ENCODE measurements at places on chromosomes 3 and 15.

DNA sequence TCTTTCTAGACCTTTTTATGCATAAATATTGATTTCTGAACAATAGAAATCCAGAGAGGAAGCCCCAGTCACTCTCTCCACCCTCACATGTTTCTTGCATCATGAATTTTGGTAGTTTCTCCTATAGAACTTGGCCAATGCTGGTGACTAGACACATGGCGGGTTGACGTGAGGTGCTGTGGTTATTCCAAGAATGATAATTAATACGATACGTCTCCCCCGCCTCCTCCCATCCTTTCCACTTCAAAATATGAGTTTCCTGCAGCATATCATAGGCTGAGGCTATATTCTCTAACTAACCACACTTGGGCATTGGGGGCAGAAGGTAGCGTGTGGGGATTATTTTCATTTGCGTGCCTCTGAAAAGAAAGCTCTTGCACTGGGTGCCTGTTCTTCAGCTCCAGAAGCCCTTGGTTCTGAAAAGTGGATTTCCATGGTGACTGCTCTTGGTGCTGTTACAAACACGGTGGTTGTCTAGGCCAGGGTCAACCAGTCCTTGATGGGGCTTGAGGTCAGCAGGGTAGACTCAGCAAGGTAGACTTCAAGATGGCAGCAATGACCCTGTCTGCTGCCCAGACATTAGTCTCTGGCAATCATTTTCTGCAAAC, 5.3 kb downstream of the TNFSF10 start:
- DNase-seq = no peak

DNA sequence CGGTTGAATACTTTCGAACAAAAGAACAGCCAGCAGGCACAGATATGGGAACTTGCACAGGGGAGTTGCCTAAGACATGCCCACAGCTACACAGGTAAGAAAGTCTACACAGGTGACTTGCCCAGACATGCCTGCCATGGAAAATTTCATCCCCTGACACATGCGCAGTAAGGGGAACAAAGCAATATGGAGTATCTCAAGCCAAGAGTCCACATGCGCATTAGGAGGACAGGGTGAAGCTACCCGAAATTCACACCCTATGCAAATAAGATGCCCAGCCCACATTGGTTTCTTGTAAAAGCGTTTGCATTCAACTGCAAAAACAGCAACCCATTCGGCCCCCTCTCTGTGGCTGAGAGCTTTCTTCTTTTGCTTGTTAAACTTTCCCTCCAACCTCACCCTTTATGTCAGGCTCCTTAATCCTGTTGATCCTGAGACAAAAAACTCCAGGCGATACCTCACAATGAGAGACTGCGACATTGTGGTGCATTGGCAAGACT, 49.3 kb upstream of the TRPM1 start:
- DNase-seq = peak; percentile 85

GRCh38 chr3:164526250-164526649, 552.0 kb downstream of the SI start:
- no peak for DNase-seq

DNA sequence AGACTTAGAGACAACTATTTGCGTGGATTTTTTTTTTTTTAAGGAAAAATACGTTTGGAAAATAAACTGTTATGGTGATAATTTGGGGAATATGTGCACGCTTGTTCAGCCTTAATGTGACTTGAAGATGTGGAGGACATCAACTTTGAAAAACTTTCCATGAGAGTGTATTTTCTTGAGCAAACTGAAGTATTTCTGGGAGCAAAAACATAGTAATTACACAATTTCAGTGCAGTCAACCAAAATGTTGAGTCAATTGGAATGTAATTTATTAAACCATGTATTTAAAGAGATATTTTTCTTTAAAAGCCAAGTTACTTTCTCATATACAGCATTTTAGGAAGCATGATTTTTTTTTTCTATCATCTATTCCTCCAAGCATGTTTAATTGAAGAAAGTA, 80.3 kb upstream of the FLNB start:
- DNase-seq = no peak

GRCh38 chr3:196975349-196975748, 6.7 kb upstream of the PIGZ start:
- no peak for DNase-seq

DNA sequence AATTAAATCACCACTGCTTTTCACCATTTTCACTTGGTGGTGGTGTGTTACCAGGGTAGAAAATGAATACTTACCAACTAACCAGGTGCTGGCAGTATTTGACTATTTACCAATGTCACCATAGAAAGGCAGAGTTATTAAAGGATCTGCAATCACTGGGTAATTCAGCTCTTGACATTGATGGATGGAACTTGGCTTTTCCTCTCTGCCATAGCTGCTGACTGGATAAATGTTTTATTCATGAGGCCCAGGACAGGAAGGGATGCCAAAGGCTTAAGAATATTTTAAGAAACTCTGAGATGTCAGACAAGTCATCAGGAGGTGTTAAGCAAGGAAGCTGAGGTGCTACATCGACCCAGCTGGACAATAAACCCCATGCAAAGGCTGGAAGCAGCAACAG, 495.5 kb upstream of the CFAP20DC start:
- DNase-seq = no peak

GRCh38 chr3:143972155-143972504, 507 bp downstream of the DIPK2A start:
- no peak for DNase-seq

DNA sequence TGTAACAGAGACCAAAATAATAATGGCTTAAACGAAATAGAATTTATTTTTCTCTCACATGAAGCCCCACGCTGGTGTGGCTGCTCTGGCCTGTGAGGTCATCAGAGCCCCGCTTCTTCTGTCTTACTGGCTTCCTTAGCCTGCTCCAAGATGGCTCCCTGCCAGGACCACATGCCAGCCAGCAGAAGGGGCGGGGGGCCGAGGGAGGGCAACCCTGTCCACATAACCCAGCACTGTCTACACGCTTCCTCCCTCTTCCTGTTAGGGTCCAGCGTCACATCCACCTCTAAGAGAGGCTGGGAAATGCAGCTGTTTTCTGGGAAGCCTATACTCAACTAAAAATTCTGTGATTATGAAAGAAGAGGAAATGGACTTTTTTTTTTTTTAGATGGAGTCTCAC, 107.9 kb upstream of the DLG1 start:
- no peak for DNase-seq

DNA sequence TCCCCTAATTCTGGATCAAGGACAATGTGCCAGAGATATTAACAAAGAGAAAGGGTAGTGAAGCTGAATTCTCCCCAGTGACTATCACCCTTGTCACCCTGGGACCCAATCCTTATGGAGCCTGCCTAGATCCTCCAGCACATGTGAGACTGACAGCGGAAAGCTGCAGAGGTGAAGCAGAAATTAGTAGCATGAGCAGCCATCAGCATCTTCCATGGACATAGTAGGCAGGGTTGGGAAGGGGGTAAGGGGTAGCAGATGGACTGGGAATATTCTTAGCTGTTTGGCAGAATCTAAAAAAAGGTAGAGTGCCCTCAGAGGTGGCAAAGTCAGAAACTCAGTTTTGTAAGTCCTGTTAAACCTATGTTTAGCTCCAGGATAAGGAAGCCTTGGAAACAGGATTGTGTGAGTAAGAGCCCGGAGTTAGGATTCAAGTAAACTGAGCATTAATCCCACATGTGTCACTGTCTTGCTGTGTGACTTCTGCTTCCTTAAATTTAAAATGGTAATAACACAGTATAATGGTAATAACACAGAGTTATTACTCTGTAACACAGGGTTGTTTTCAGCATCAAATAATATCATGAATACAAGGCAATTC, 14.5 kb downstream of the GOLIM4 start:
- DNase-seq = no peak

DNA sequence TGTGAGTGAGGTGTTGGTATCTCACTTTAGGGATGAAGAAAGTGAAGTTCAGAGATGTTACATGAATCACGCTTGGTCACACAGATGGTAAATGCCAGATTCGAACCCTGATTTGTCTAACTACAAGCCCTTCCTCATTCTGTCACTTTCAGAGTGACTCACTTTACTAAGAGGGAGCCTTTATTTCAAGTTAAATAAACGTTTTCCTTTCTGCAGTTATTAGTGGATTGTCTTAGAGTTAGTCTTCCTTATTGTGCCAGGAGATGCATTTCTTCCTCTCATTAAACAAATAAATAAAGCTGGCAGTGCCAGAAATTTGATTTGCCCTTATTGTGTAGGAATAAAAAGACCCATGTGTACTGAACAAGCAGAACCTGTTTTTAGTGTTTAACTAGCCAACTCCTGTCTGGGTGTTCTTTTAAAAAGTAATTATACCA, 162.5 kb downstream of the AKAP13 start:
- DNase-seq = peak; percentile 27

GRCh38 chr3:152317956-152318355, 49.2 kb downstream of the MBNL1 start:
- DNase-seq = no peak

DNA sequence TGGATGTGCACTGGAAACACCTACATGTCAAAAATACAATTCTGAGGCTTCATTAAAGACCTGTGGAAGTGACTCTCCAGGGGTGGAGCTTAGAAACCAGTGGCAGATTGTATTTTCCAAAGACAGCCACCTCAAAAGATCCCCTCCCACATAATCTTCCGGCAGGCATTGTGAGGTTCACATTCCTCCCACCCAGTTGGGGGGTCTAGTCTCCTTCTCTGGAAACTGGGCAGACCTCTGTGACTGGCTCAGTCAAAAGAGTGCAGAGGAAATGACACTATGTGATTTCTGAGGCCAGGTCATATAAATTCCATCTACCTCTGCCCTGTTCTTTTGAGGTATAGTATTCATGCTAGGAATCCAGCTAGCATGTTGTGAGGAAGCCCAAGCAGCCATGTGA, 1.9 kb upstream of the CFAP92 start:
- no peak for DNase-seq

- no peak for DNase-seq
Observed at GRCh38 chr15:29613951-29614382, 208.3 kb downstream of the TJP1 start.

DNA sequence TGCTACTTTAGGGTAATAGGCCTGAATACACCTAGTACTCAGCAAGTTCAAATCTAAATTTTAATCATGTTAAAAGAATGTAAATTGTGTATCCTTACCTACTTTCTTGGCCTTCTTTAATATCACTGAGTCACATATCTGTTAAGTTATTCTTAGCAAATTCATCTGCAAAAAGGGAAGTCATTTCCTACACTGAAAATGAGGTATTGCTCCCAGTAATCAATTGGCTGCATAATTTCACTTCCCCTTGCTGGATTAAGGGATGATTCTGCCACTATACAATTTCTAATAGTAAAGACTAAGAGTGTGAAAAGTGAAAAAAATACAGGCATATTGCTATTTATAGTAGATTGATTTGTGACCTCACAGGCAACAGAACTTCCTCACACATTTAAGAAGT, 47.8 kb downstream of the CCDC54 start:
- no peak for DNase-seq

GRCh38 chr3:54759166-54759565, 168.7 kb downstream of the LRTM1 start:
- no peak for DNase-seq

- DNase-seq = peak; percentile 14
Observed at GRCh38 chr15:80996247-80996646, 4.5 kb upstream of the TLNRD1 start.

DNA sequence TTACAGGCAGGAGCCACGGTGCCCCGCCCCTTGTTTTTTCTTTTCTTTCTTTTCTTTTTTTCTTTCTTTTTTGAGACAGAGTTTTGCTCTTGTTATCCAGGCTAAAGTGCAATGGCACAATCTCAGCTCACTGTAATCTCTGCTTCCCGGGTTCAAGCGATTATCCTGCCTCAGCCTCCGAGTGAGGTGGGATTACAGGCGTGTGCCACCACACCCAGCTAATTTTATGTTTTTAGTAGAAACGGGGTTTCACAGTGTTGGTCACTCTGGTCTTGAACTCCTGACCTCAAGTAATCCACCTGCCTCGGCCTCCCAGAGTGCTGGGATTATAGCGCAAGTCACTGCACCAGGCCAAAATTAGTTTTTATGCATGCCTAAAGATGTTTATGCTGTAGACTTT, 2.5 kb downstream of the RPL35A start:
- no peak for DNase-seq

DNA sequence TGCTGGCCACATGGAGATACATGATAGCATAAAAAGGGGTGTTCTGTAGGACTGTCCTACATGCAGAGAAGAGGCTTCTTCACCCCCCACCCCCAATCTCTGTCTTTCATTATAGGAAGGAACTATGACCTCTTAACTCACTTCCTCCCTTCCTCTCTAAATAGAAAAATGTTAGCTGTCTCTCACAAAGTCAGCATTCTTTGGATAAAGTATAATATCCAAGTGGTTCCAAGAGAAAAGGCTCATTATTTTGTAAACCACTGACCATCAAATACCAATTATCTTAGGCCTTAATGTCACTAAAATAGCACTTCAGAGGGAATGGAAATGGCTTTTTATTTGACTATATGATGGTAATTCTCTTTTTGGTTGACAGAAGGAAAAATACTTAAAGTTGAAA, 95.3 kb upstream of the SLC2A2 start:
- no peak for DNase-seq

DNA sequence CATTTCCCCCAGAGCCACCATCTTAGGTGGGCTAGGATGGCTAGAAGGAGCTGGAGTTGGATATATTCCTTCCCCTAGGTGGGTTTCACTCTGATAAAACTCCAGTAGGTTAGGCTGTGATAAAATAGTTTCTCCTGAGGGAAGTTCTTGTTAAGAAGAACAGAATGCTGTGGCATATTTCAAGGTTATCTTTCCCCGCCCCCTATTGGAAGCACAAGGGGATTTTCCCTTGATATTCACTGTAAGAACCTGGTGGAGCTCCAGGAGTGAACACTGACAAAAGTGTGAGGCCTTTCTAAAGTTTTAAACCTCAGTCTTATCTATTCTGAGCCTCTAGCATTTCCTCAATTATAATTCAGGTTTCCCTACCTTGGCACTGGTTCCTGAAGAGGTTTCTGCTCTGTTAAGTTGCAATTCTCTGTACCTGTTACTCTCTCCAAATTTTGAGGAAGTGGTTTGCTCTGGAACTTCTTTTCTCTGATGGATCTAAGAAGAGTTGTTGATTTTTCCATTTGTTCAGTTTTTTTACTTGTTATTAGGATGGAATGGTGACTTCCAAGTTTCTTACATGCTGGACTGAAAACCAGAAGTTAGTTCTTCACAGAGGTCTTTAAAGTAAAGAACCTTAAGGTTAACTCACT, 113.5 kb downstream of the GMPS start:
- DNase-seq = no peak

- peak; percentile 37 for DNase-seq
Observed at GRCh38 chr3:108513961-108514360, 3.6 kb upstream of the MYH15 start.
